ENCODE measurements at places on chromosomes 7 and 10.
A peak's percentile ranks its signal among the peaks of the same experiment; 100 is the strongest.

DNA sequence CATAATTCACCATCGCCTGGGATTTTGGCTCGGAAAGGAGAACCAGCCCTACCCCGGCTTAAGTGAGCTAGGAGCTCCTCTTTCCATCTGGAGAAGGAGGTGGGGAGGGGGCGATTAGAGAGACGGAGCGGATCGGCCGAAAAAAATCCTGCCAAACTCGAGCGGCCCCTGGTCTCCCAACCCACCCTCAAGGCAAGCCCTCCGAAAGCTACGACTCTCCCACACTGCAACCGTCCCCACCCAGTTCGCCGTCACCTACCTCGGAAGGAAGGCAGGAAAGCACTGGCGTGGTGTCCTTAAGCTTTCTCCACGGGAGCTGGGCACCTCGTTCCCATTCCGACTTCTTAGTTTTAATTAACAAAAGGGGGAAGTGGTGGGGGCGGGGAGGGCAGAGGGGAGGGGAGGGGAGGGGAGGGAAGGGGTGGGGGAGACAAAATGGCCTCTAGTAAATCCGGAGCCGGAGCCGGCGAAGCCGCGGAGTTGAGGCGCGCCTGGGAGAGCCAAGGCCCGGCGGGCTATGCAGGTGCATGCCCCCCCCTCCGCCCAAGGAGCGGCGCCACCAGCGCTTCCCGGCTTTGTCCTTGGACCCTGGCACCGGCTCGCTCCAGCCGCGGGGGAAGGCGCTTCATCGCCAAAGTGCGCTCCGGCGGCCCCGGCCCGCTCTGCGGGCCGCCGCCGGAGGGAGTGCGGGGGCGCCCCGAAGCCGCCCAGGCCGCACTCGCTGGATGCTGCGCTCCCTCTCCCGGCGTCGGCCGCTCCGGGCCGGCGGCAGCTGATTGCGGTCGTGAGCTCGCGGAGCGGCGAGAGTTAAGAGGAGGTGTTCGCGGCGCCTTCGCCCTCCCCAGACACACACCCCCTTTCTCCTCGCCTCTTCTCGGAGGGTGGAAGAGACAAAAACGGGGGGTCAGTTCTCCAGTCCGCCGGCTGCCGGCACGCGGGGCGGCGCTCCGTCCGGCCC lies at the start of gene LRRC4:
Gene LRRC4 (minus strand): TSS at position 784 of the 958 bp plus-strand sequence. CDS start 797 bp downstream, outside the sequence.
- peak; percentile 54 for DNase-seq

- DNase-seq: no peak
Observed at GRCh38 chr10:131975003-131975402, 6.7 kb downstream of the BNIP3 start.

- DNase-seq: peak; percentile 2
Observed at GRCh38 chr10:88553116-88553752, 29.9 kb downstream of the RNLS start.

DNA sequence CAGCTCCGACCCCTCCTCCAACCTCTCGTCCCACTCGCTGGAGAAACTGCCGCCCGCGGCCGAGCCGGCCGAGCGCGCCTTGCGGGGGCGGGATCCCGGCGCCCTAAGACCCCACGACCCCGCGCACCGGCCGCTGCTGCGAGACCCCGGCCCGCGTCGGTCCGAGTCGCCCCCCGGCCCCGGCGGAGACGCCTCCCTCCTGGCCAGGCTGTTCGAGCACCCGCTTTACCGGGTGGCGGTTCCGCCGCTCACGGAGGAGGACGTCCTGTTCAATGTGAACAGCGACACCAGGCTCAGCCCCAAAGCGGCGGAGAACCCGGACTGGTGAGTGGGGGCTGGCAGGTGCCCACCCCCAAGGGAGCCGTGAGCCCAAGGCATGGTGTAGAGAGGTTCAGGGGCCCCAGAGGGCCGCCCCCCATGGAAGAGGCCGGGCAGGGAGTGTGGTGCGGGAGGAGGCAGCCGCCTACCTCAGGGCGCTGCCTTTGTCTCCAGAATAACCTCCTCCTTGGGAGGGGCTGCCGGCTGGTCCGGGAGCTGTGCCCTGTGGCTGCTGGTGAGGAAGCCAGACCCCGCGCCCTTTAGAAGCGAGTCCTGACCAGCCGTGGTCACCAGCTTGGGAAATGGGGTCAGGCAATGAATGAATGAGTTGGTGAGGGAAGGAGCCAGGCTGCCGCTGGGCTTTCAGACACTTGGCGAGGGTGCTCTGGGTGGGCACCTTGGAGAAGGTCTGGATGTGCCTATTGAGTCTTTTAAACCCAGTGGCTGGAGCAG lies 1.3 kb downstream of the FAM20C start:
- DNase-seq: no peak

DNA sequence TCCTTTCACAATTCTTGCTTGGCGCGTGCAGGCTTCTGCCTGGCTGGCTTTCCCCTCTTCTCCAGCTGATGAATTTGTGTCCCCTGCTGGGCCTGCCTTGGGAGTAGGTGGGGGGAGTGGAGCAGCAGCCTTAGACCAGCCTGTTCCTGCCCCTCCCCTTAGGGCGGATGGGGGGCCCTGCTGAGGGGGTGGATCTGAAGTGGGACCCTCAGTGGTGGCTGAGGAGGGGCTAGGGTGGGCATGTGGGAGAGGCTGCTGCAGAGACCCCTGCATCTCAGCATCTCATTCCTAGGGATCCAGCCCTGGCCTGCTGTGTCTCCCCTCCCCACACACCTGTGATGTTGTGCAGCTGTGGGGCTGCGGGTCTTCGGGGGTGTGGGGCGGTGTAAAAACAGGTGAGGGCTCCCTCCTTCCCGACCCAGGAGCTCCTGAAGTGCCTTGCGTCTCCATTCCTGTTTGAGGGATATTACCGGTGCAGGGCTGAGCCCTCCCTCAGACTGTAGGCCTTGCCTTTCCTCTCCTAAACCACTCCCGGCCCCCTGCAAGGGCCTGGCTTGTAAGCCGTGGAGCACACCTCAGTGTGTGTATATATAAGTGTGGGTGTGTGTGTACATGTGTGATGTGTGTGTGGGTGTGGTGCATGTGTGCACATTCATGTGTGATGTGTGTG lies 24.7 kb downstream of the ADCYAP1R1 start:
- DNase-seq: no peak

- no peak for DNase-seq
Observed at GRCh38 chr10:87846023-87846422, 17.3 kb downstream of the KLLN start.

- no peak for DNase-seq
Observed at GRCh38 chr10:51010977-51011376, 63.3 kb upstream of the PRKG1 start.

- DNase-seq: no peak
Observed at GRCh38 chr7:156816943-156817572, 75.9 kb downstream of the LMBR1 start.

GRCh38 chr10:98610301-98610700 lies 163.6 kb upstream of the HPS1 start:
- DNase-seq: no peak
